ENCODE measurements at places on chromosomes 1 and 21. TPM values are rescaled to one million over a fixed set of nuclear protein-coding genes. Genes with fewer than 3 reads are reported as not detected.

- no peaks in the 10 kb centered on the region for H3K27me3 ChIP-seq
- H3K36me3 ChIP-seq = no peaks in the 10 kb centered on the region
- no peak overlapping the region for H3K27ac ChIP-seq
- H3K4me1 ChIP-seq = no peaks in the 10 kb centered on the region
- no peak for DNase-seq
- H3K4me3 ChIP-seq = no peak overlapping the region
These were observed 4.7 kb upstream of the CD160 start for GRCh38 chr1:145714524-145715111.

DNA sequence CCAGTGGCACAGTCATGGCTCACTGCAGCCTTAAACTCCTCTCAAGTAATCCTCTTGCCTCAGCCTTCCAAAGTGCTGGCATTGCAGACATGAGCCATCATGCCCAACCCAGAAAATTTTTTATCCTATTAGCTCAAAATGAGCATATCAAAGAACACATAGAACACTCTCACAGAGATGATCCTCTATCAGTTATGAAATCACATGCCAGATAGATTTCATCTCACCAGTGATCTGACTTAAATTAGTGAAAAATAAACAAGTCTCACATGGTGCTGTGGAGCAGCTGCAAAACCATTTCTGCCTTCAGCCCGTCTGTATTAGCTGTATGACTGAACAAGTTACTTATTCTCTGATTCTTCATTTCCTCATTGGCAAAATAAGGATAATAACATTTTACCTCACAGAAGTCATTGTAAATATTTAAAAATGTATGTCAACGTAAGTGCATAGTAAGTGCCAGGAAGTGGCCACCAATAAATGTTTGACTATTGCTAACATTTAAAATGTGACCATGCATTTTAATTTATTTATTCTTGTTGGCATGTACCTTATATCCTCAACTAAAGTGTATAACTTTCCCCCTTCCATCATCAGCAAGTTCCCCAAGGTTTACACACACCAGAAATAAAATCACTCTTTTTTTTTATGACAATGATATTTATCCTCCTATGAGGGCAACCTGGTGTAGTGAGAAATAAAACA lies 29.0 kb upstream of the SLC19A2 start:
- H3K4me1 ChIP-seq = peaks cover 8% of the 10 kb centered on the region
- H3K27ac ChIP-seq = no peak overlapping the region

CLDN17 gene
- total RNA-seq = not detected

TRIM67 gene
- not detected for total RNA-seq

DNA sequence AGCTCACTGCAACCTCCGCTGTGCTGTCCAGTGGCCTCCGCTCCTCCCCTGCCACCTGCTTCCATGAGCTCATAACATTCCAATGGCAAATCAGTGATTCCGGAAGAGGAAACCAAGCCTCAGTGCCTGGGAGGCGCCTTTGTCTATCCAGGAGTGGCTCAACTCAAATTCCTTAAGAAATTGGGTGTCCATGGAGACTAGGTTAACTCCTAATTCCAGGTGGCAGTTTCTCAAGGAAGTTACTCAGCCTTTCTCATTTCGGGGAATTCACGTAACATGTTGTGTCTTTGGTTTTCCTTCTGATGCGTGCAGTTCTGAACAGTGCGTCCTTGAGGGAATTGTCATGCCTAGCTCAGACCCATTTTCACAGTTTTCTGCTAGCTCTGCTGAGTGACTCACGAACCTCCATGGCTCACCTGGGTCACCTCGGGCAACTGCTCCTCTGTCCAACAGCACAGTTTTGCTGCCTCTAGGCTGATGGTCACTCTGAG lies 89.9 kb upstream of the DSCAM start:
- H3K36me3 ChIP-seq = no peaks in the 10 kb centered on the region
- no peak overlapping the region for H3K4me3 ChIP-seq
- no peaks in the 10 kb centered on the region for H3K4me1 ChIP-seq
- H3K27ac ChIP-seq = no peak overlapping the region

IL6R gene
- 25.8 TPM for total RNA-seq

TIAM1 gene
- total RNA-seq = 15.2 TPM

- no peaks in the 10 kb centered on the region for H3K27me3 ChIP-seq
- peaks cover 52% of the 10 kb centered on the region for H3K4me1 ChIP-seq
- no peaks in the 10 kb centered on the region for H3K36me3 ChIP-seq
- DNase-seq = no peak
- H3K27ac ChIP-seq = peak overlapping the region; percentile 98
These were observed 823 bp downstream of the ENAH start for GRCh38 chr1:225651872-225652728.
